RKO (cell line): ENCODE measurements at places on chromosomes 3 and 15.

DNA sequence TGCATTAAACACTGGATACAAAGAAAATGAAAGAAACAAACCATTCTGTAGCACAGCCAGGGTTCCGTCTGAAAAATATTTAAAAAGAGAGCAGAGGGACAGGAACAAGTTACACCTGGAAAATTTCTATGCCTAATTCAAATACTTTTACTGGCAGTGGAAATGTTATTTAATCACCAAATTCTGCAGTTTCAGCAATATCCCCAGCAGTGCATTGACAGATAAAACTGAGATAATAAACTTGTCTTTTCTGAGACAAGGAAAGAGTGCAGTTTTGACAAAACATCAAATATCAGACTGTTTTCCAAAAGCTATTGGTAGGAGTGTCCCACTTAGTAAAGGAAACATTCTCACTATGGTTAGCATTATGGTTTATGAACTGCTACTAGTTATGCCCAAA lies 173.4 kb upstream of the FAM3D start:
- no peak for DNase-seq

GRCh38 chr15:98616397-98616796 lies 31.9 kb upstream of the IGF1R start:
- no peak for DNase-seq

DNA sequence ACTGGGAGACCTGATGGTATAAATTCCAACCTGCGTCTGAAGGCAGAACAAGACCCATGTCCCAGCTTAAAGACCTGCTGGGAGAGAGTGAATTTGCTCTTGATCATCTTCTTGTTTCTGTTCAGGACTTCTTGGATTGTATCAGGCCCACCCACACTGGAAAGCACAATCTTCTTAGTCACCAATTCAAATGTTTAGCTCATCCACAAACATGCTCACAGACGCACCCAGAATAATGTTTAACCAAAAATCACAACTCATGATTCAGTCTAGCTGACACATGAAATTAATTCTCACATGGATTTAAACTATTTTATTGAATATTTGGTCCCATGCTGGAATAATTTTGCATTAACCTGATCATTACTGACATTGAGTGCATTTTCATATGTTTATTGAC lies 37.8 kb upstream of the GOLGA6L2 start:
- DNase-seq = no peak

DNA sequence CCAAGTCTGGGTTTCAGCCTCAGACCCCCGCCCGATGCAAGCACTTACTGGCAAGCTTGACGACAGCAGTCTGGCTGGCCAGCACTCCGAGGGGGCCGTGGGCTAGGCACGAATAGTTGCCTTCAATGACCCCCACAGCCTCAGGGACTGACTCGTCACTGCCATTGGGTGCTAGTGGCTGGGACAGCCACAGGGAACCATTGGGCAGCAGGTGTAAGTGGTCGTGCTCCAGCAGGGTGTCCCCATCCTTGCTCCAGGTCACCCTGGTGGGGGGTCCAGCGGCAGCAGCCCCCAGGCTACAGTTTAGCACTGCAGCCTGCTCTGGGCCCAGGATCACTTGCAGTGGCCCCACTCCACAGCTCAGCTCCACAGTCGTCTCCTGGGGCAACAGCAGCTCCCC lies 11.8 kb downstream of the IGDCC4 start:
- DNase-seq = no peak

DNA sequence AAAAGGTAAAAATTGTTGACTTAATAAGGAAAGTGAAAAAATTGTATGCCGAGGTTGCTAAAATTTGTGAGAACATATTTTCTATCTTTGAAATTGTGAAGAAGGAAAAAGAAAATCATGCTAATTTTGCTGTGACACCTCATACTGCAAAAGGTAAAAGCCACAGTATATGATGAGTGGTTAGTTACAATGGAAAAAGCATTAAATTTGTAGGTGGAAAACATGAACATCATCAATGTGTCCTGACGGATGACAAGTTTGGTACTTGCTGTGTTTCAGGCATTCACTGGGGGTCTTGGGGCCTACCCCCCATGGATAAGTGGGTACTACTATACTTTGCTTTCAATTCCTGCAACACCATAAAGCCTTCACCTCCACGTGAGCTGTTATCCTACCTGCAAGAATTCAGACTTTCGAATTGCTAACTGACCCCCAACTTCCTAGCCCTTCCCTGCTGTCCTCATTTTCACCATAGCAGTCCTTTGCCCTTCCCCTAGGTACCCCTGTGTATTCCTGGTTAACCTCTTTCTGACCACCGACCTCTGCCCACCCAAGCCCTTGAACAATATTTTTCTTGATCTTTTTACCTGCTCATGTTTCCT lies 62.4 kb downstream of the RAB7A start:
- no peak for DNase-seq

DNA sequence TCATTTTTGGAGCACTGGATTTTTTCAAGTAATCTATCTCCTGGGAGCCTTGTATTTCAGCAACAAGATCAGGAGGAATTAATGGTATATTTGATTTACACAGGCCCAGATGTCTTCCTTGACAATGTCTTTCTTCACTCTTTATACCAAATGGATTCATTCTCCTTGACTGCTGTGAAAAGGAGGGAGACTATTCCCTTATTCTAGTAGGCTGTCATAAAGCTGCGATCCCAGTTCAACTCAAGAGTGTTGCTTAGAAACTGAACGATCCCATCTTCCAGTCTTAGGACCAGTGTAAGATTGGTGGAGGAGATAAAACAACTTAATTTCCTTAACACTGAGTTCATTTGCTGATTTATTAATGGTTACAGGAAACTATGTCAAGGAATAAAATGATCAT lies 119.4 kb upstream of the ROBO1 start:
- no peak for DNase-seq

- no peak for DNase-seq
Measured at GRCh38 chr3:17135696-17136095, 250.9 kb downstream of the PLCL2 start.

DNA sequence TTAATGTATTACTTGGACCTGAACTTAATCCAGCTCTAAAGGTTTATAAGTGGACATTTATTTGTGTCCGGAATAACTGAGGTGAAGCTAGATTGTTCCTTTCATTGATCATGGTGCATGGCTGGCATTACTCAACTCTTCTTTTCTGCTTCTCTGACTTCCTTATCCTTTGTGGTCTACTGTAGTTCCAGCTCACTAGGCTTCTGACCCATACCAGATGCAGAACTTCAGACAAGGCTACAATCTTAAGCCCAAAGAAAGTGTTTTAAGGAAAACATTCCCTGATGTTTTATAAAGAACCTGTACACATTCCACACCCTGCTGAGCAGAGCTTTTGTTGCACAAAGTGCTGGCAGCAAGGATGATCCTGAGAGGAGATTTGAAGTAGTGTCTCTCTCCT lies 250.8 kb upstream of the TGFBR2 start:
- no peak for DNase-seq

DNA sequence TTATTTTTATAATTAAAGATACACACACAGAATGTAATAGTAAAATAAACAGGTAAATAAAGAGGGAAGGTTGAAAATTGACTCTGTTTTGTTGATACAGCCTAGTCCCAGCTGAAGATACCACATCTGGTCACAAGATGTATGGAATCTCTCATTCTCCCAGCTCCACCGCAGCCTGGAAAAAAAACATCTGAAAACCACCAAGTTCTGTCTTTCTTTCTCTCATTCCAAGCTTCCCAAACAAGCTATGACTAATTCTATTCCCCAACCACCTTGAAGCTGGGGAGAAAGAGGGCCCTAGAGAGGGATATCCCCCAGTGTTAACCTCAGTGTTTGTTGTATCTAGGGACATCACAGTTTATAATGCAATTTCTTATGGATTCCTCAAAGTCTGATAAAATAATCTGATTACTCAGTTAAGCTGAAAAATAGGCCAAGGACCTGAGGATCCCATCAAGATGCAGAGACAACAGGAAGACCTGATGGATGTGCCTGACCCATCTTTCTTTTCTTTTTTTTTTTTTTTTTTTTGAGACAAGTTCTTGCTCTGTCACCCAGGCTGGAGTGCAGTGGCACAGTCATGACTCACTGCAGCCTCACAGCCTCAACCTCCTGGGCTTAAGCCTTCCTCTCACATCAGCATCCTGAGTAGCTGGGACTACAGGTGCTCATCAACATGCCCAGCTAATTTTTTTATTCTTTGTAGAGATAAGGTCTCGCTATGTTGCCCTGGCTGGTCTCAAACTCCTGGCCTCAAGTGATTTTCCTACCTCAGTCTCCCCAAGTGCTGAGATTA lies 38.1 kb downstream of the SRGAP3 start:
- no peak for DNase-seq

- peak; percentile 25 for DNase-seq
Measured at GRCh38 chr15:83571820-83572707, 81.9 kb upstream of the ADAMTSL3 start.

DNA sequence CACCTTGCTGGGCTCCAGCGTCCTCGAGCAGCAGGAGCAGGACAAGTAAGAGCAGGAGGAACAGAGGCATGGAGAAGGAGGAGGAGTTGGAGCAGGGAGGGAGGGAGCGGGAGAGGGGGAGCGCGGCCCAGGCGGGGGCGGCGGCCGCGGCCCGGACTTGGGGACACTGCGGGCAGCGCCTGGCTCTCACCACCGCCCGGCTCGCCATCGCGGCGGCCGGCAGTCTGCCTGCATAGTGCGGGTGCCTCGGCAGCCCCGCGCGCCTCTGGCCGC lies 440 bp downstream of the DCBLD2 start:
- peak; percentile 71 for DNase-seq

DNA sequence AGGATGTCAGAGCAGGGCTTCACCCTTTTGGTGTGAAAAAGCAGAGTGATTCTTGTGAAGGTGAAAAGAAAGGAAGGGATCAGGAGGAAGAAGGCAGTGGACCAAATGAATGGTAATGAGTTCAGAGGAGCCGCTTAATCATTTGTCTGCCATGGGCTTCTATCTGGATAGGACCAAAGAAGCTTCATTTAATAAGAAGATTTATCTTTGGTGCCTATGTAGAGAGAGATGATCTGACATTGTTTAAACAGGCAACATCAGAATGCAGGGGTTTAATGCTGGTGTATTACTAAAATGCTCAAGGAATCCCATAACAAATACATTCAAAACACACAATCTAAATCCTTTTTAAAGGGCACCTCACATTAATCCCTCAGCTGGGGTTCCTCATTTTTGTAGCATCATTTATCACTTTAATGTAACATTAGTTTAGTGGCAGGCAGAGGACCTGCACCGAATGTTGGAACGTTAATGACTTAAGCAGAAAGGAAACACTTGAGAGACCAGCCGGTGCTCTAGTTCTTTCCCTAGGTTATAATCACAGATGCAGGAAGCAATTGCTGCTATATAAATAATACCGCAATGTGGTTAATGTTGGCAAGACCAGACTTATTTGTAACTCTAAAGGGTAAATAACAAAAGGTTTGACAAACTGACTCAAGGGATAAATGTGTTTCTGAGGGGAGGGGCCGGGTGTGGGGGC lies 27.9 kb upstream of the IL1RAP start:
- DNase-seq = no peak

DNA sequence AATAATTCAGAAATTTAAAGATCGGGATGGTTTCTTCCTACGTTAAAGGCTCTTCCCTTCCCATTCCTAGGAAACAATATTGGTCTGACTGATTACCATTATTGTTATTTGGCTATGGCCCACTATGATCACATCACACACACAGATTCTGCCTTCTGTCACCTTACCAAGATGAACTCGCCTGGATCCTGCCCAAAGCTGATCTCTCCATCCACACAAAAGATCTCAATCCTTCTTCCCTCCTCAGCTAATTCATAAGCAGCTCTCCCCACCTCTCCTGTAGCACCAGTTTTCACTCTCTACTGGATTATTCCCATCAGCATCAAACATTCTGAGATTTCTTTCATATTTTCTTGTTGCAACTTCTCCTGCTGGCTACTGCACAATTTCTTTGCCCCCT lies 25.0 kb downstream of the PLCL2 start:
- no peak for DNase-seq

GRCh38 chr3:179760944-179761343 lies 108.1 kb downstream of the USP13 start:
- DNase-seq = peak; percentile 62

- peak; percentile 70 for DNase-seq
Measured at GRCh38 chr3:88203642-88204055, 53.9 kb downstream of the C3orf38 start.

- DNase-seq = peak; percentile 74
Measured at GRCh38 chr3:182795389-182795782, 2.1 kb downstream of the ATP11B start.

DNA sequence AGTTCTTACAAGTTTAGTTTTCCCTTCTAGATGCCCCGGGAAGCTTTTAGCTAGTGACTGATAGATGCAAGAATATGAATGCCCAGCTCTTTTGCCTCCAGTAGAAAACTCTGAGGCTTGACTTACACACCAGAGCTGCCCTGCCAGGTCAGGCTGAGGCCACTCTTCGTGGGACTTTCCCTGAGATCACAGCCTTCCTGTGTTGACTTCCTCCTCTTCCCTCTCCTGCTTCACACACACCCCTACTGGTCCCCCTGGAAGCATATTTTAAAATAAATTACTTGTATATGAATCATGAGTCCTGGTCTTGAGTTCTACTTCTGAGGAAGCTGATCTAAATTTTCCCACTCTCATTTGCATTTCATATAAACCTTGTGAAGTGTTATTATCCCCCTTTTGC lies 413.7 kb downstream of the PDCD6IP start:
- no peak for DNase-seq

GRCh38 chr15:69319384-69320375 lies 21.0 kb downstream of the PAQR5 start:
- DNase-seq = no peak

- DNase-seq = peak; percentile 15
Measured at GRCh38 chr15:100350434-100351226, 8.9 kb upstream of the ADAMTS17 start.

DNA sequence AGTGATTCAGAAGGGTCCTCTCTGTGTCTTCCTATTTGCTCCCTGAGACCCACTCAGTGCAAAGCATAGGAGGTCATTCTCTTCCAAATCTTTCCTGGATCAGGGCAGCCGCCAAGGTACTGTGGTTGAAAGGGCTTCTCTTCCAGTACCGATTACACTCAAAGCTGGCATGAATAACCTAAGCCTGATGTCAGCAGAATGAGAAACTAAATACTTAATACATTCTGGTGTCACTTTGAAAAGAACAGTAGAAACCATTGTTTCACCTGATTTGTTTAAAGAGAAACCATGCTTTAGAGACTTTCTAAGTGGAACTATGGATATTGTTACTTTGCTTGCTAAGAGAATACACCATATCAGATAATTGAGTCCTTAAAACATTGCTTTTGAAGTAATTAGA lies 50.2 kb downstream of the PDHB start:
- DNase-seq = no peak

DNA sequence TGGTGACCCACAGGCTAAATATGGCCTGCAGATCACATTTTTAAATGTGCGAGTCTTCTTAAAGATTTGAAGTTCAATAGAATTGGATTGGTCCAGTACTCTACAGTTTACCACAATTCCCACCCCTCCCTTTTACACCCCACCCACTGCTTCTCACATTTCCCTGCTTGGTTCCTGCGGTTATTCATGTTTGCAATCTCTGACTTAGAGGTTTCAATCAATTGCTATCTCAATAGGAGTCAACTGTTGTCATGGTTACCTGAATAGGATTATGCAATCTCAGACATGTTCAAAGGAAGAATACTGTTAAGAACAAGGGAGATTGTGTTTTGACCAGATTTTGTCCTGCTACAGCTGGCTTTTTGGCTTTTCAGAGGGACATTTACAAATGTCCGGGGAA lies 4.9 kb upstream of the C3orf49 start:
- DNase-seq = no peak
